ENCODE measurements at places on chromosomes 5 and 9. TPM values are rescaled to one million over a fixed set of nuclear protein-coding genes. Genes with fewer than 3 reads are reported as not detected.
A peak's percentile ranks its signal among the peaks of the same experiment; 100 is the strongest.

DNA sequence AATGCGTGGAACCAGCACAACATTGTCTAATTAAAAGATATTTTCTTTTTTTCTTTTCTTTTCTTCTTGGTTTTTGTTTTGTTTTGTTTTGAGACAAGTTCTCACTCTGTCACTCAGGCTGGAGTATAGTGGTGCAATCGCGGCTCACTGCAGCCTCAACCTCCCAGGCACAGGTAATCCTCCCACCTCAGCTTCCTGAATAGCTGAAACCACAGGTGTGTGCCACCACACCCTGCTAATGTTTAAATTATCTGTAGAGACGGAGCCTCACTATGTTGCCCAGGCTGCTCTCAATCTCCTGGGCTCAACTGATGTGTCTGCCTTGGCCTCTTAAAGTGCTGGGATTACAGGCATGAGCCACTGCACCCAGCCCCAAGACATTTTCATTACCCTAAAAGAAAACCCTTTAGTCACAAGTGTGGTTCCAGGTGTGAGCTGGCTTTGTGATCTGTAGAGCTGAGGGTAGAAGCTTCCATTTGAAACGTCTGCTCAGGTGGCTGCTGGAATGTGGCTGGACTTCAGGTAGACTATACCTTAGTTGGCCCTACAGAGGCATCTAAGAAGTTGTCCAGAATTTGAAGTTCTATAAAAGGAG lies 19.1 kb upstream of the NEK6 start:
- H3K4me3 ChIP-seq, result no peak overlapping the region
- peaks cover 15% of the 10 kb centered on the region for H3K4me1 ChIP-seq
- no peaks in the 10 kb centered on the region for H3K36me3 ChIP-seq
- H3K27ac ChIP-seq, result no peak overlapping the region

DNA sequence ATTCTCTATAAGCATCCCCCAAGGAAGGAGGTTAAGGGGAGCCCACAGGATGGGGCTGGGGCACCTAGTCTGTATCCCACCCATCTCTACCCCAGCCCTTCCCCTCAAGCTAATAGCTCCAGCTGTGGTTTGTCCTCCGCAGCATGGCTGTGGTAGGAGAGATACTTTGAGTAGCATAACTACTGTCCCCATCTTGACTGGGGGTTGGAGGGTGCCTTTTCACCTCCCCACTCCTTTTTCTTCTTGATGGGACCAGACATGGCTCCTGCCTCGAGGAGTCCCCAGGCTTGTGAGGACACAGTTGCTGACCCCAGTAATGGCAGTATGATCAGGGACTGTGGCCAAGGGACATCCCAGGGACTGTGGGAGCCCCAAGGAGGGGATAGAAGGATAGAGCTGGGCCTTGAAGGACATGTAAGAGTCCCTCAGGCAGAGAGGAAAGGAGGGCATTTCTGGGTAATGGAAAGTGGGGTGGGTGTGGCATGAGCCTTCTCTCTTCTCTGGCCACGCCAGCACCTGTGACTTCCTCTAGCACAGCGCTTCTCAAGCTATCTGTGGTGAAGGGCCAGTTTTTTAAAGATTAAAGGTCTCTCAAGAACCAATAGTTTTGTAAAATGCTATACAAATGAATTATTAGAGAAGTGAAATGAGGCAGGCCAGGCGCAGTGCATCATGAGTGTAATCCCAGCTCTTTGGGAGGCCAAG lies 14.0 kb downstream of the OLFML2A start:
- no peak overlapping the region for H3K4me3 ChIP-seq
- no peaks in the 10 kb centered on the region for H3K36me3 ChIP-seq
- no peak overlapping the region for H3K27ac ChIP-seq
- H3K4me1 ChIP-seq, result peaks cover 5% of the 10 kb centered on the region
- DNase-seq, result no peak

- no peaks in the 10 kb centered on the region for H3K36me3 ChIP-seq
- peaks cover 13% of the 10 kb centered on the region for H3K4me1 ChIP-seq
- H3K27ac ChIP-seq, result no peak overlapping the region
- H3K4me3 ChIP-seq, result no peak overlapping the region
- DNase-seq, result no peak
Observed at GRCh38 chr5:78719504-78720219, 71.1 kb upstream of the LHFPL2 start.

DNA sequence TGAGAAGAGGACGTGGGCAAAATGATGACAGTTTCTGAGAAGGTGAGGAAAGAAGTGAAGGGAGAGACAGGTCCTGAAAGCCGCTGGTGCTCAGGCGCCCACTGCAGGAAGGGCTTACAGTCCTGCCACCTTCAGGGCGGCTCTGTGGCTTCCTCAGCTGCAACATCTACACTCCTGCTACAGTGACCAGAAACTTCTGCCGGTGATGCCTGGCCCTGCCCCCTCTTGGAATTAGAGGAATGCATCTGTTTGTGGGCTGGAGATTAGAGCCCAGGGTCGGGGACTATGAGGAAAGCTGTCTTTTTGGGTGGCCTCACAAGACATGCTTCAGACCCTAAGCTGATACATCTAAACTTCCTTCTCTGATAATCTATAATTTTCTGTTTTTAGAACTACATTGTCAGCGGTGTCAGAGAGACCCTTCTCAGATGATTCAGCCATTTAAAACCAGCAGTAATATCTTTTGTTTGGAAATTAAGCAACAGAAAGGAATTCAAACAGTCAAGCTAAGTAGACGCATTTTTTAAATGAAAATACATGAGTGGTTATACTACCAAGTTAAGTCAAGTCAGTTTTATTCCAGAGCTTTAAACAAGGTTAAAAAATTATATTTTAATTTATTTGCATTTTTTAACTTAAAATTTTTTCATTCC lies 30.4 kb downstream of the PRDM6 start:
- no peak for DNase-seq
- H3K27ac ChIP-seq, result peak overlapping the region; percentile 13
- peaks cover 33% of the 10 kb centered on the region for H3K27me3 ChIP-seq
- no peak overlapping the region for H3K4me3 ChIP-seq
- no peaks in the 10 kb centered on the region for H3K36me3 ChIP-seq
- peaks cover 8% of the 10 kb centered on the region for H3K4me1 ChIP-seq

DNA sequence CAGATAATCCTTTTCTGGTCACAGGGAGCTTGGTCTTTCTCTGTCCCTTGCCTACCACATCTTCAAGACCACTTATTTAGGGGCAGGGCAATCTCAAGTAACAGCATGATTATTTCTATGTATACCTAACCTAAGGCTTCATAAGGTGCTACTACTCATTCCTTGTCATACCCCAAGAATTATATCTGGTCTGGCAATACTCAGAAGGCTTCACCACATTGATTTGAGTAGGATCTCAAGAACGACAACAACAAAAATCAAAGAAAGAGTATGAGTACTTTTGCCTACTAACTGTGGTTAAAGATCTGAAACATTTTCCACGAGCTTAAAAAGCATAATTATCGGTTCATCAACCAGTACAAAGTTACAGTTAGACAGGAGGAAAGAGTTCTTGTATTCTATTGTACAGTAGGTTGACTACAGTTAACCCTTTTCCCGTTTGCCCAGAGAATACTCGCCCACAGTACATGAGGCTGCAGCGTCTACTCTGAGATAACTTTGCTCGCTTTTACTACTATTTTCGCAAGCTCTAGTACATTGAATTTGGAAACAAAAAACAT lies 41.0 kb downstream of the FANCC start:
- no peaks in the 10 kb centered on the region for H3K27me3 ChIP-seq
- peaks cover 6% of the 10 kb centered on the region for H3K36me3 ChIP-seq
- DNase-seq, result no peak
- H3K4me1 ChIP-seq, result no peaks in the 10 kb centered on the region
- H3K27ac ChIP-seq, result no peak overlapping the region
- no peak overlapping the region for H3K4me3 ChIP-seq

DNA sequence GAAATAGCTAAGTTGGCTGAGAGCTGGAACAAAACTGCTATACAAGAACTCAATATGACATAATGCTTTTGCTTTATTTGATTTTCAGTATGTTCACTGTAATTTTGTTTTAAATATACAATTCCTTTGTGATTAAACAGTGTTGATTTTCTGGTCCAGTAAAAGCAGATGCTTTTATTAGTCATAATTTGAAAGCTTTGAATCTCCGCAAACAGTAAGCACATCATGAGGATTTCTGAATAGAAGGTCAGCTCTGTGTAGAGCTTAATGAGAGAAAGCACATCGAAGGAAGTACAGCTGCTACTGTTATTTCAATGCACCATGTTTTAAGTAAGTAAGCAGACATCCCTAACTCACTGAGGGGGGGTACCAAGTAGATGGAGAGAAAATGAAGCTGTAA lies 701.3 kb upstream of the ACO1 start:
- no peak overlapping the region for H3K27ac ChIP-seq
- no peak overlapping the region for H3K4me3 ChIP-seq
- H3K27me3 ChIP-seq, result no peaks in the 10 kb centered on the region
- no peak for DNase-seq
- no peaks in the 10 kb centered on the region for H3K36me3 ChIP-seq
- H3K4me1 ChIP-seq, result no peaks in the 10 kb centered on the region

SLCO4C1 gene
- total RNA-seq, result 11.0 TPM

DNA sequence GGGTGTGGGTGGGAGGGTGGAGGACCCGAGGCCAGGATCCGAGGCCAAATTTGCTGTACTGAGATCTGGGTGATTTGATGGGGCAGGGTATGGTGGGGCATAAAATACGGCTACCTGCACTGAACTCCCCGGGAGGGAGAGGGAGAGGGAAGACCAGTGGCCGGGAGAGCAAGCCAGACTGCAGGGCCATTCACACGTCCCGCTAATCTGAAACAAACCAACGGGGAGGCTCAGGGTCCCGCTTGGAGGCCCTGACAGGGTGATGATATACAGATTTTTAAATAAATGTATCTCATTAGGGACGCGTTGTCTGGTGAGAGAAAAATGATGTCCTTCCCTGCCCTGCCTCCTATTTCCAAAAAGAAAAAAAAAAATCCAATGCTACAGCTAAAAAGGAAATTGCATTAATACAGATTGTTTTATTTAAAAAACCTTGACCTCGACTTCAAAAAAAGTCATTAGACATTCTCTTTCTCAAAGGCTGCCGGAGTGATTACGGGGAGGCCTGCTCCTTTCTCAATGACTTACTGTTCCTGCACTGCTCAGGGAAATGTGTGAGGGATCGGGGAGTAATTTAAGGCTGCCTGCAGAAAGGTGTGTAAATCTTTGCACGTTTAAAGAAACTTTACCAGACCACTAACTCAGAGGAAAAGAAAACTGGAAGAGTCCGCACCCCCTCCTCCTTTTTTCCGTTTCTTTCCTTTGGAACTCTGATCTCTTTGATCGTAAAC lies 11.5 kb upstream of the PRRX2 start:
- H3K27me3 ChIP-seq, result peaks cover 7% of the 10 kb centered on the region
- no peak for DNase-seq
- H3K4me1 ChIP-seq, result peaks cover 34% of the 10 kb centered on the region
- peak overlapping the region; percentile 71 for H3K27ac ChIP-seq
- no peaks in the 10 kb centered on the region for H3K36me3 ChIP-seq
- peak overlapping the region; percentile 69 for H3K4me3 ChIP-seq

Data from type B pancreatic cell (in vitro differentiated cells).